ENCODE measurements at places on chromosomes 12 and 14.

DNA sequence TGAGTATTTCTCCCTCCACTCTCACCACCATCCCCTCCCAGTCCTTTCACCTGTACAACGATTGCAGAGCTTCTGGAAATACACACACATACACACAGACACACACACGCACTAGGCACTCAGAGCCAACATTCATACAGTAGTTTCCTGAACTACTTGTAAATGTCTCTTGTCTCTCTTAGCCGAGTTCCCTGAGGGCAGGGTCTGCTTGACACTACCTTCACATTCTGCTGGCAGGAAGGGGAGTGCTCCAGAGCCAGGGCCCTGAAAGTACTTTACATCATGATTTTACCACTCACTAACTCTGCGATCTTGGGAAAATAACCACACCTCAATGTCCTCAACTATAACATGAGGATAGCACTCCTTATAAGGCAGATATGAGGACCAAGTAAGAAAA is 82.7 kb downstream of the GAS2L3 start:
- no peak for DNase-seq

- DNase-seq, result no peak
These were observed 51.2 kb downstream of the OSBPL8 start for GRCh38 chr12:76508128-76508980.

- no peak for DNase-seq
These were observed 35.8 kb downstream of the MYF5 start for GRCh38 chr12:80752464-80752863.

DNA sequence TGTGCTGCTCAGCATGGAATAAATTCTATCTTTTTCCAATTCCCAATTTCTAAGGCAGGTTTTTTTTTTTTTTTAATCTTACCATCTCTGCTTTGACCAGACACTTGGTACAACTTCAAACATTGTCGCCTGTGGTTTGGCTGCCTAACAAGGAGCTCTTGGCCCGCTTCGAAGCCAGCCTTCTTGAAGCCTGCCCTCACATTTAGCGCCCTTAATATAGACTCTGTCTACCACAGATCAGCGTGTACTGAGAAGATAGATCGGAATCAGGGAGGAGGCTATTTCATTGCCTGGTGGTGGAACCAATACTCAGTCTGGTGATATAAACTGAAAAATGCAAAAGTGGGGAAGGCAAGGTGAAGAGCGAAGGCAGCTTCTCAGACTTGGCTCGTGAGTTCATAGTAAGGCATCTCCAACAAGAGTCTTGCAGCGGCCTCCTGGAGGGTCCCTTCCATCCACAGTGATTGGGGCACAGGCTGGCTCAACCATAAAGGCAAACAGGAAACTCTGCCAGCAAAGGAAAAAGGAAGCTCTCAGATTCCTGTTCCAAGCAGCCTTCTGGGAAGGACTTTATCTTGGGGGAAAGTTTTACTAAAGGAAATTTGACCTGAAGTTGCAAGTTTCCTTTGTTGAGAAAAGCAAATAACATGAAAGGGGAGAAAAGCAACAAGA is 103.2 kb upstream of the BCL2L14 start:
- no peak for DNase-seq

DNA sequence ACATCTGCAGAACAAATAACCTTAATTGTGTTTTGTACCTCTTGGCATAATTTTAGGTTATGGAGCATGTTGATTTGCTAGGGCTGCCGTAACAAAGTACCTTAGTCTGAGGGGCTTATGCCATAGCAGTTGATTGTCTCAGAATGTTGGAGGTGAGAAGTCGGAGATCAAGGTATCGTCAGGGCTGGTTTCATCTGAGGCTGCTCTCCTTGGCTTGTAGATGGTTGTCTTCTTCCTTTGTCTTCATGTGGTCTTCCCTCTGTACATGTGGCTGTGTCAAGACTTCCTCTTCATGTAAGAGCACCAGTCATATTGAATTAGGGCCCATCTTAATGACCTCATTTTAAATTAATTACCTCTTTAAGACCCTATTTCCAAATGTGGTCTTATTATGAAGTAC is 64.4 kb upstream of the PTHLH start:
- no peak for DNase-seq

DNA sequence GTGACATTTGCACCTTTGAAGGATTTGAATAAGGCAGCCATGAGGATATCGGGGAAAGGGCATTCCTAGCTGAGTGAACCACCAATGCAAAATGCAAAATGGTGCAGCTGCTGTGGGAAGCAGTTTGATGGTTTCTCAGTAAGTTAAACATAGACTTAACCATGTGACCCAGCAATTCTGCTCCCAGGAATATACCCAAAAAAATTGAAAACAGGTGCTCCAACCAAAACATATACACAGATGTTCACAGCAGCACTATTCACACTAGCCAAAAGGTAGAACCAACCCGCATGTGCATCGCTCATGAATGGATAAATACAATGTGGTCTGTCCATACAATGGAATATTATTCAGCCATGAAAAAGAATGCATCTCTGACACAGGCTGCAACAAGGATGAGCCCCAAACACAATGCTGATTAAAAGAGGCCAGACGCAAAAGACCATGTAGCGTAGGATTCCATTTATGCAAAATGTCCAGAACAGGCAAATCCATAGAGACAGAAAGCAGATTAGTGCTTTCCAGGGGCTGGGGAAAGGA is 215.0 kb upstream of the MYL2 start:
- DNase-seq, result no peak

- DNase-seq, result no peak
These were observed 164.9 kb upstream of the BMP4 start for GRCh38 chr14:54121466-54122027.

DNA sequence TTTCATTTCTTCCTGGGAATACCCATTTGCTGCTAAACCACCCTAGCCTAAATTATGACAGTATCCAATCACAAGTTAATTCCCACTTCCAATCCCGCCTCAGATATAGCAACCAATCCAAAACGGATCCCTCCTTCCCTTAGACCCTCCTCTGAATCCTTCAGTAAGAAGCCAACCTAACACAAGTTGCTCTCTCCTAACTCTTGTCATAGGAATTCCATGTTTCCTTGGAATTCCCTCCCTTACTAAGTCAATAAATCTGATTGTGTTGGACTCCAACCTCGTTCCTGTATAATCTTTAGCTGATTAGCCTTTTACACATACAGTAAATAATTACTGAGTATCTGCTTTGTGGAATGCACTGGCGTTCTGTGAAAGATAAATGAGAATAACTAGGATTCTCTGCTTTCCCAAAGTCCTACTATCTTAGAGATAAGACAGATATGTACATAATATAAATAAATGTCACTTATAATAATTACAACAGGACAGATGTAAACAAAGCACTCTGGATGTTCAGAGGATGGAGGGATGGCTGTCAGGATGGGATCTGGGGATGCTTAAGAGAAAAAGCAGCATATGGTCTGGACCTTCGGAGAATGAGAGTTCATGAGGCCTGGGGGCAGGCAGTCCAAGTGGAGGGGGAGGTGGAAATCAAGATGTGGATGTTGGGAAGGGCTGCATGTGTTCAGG is 185.8 kb upstream of the SOX5 start:
- DNase-seq, result no peak

GRCh38 chr12:120453977-120454376 is 7.7 kb downstream of the GATC start:
- no peak for DNase-seq

GRCh38 chr12:62915204-62915529 is 19.8 kb downstream of the PPM1H start:
- no peak for DNase-seq

GRCh38 chr14:88825503-88825902 is 1.1 kb downstream of the TTC8 start:
- DNase-seq, result no peak

- no peak for DNase-seq
These were observed 25.3 kb upstream of the CLMN start for GRCh38 chr14:95345032-95345431.

DNA sequence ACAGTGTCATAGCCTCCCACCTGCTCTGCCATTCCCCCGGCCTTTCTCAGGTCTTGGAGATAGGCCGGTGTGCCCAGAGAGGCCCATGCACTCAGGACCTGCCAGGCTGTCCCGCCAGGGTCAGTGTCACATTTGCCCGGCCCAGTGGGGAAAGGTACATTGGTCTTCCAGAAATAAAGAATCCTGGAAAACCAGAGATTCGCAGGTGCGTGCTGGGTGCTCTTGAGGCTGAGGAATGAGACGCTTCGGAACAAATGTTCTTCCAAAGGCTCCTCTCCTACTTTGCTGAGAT is 205.8 kb upstream of the RTL1 start:
- no peak for DNase-seq

GRCh38 chr14:68794130-68794850 is 1.4 kb upstream of the ZFP36L1 start:
- DNase-seq, result peak; percentile 79

DNA sequence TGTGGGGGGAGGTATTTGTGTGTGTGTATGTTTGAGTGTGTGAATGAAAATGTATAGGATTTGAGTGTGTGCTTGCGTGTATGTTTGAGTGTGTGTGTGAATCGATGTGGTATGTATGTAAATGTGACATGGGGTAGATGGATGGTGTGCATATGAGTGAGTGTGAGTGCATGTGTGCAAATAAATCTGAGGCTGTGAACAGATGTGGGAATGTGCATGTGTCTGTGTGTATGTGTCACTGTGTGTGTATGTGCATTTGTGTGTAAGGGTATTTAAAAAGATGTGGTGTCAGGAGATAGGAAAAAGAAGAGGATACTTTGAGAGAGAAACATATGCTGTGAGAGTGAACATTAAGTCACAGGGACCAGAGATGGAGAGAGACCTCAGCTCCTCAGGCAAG is 539.6 kb downstream of the MED13L start:
- DNase-seq, result no peak

GRCh38 chr12:86229772-86230171 is 26.4 kb downstream of the MGAT4C start:
- DNase-seq, result no peak

- no peak for DNase-seq
These were observed 14.3 kb upstream of the MCRS1 start for GRCh38 chr12:49582201-49582600.

- DNase-seq, result no peak
These were observed 11.9 kb upstream of the LRP1-AS start for GRCh38 chr12:57159311-57159710.

GRCh38 chr14:74569806-74570591 is 42.0 kb downstream of the LTBP2 start:
- no peak for DNase-seq

- DNase-seq, result no peak
These were observed 18.4 kb downstream of the PWP1 start for GRCh38 chr12:107704041-107704440.

- no peak for DNase-seq
These were observed 82.6 kb upstream of the HMGA2 start for GRCh38 chr12:65741656-65742017.

DNA sequence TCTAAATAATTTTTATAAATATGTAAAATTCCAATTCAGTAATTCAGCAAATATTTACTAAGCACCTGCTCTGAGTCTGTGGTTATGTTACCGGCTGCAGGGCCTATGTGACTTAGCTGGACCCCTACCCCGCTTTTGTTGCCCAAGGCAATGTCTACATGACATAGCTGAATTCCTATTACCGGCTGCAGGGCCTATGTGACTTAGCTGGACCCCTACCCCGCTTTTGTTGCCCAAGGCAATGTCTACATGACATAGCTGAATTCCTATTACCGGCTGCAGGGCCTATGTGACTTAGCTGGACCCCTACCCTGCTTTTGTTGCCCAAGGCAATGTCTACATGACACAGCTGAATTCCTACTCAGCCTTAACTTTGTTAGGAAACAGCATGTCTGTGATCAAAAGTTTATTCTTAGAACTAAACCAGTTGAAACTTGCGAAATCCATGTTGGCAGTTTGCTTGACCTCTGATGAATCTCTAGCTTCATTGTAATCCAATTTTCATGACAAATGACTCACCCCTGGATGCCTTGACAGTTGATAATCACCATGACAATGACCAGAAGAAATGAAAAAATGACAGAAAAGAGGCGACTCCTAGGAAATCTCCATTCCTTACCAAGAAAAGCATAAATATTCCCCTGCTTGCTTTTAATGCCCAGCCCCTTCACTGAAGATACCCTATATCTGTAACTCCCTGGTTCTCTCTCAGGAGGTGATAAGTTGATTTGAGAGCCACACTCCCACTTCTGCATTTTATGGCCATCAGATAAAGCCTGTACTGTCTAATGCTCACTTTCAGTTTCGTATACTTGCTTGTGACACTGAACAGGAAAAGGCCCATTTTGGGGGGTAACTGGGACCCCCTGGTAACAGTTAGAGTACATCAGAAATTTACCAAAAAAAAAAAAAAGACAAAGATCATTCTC is 148.4 kb upstream of the SYT10 start:
- DNase-seq, result no peak

- no peak for DNase-seq
These were observed 121.4 kb downstream of the AACS start for GRCh38 chr12:125186471-125187147.

GRCh38 chr12:125544960-125545359 is 479.7 kb downstream of the AACS start:
- DNase-seq, result no peak

DNA sequence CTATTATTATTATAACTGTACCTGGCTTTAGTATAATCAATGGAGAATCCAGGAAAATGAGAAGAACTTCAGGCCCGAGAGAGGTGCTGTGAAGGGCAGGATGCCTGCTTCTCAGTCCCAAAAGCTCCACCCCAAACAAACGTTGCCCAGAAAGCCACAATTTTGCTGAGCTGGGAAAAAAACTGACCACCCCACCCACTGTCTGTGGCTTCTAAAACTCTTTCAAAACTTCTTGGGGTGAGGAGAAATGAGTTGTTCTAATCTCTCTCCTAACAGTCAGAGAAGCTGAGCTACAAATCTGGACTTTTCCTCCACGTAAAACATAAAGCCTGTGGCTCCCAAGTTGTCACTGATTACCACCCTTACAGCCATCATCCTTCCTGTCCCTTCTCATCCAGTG is 13.4 kb downstream of the VDR start:
- no peak for DNase-seq

DNA sequence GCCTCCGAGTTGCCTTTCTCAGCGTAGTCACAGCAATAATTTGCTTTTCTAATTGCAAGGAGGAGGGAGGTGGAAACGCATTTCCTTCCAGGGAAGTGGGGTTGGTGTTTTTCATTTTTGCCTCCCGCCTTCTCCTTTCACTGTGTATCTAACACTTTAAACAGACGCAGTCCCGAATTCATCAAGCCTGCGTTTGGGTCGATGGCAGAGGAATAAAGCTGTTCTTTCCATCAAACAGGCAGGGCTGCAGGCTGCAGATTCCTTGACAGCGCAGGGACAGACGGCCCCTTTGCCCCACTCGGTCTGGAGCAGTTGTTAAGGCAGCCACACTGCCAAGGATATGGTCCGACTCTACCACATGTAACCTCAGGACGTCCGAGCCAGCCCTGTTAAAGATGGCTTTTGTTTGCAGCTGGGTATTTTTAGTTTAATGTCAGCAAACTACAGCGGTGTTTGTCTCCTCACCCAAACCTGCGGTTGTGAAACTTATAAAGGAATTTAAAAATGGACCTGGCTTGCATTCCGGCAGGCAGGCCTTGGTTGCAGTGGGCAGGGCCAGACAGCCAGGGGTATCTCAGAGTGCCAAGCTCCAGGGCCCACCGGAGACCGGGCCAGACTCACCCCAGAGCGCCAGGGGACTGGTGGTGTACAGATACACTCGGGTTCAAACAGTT is 2.1 kb downstream of the CHST11 start:
- DNase-seq, result no peak

GRCh38 chr12:67286257-67286656 is 17.1 kb downstream of the CAND1 start:
- DNase-seq, result no peak

- no peak for DNase-seq
These were observed 520 bp downstream of the KSR2 start for GRCh38 chr12:117968151-117968789.
